ENCODE measurements at places on chromosomes 3 and 15.

DNA sequence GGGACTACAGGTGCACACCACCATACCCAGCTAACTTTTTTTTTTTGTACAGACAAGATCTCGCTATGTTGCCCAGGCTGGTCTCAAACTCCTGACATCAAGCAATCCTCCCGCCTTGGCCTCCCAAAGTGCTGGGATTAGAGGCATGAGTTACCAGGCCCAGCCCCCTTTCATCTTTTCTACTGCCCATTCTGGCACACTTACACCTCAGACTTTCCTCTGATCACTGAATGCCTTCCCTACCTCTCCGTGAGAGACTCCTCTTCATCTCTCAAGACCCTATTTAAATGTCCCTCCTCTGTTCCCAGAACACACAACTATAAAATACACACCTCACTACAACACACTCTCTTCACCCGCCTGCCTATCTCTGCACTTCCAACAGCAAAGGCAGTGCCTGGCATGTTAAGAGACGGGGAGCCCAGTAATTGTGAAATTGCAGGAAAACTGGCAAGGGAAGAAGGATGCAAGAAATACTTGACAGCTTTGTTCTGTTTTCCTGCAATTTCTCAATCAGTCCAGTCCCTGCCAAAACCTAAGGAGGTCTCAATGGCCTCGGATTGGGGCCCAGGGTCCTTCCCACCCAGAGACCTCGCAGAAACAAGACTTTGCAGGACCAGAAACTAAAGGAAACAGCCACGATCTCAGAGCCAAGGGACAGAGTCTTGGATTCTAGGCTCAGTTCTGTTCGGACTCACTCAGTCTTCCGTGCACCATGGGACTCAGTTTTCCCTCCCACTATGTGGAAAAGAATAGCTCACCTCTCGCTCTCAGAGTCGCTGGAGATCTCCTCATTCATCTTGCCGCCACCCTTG lies 849 bp downstream of the RRP9 start:
- peak; percentile 50 for DNase-seq

DNA sequence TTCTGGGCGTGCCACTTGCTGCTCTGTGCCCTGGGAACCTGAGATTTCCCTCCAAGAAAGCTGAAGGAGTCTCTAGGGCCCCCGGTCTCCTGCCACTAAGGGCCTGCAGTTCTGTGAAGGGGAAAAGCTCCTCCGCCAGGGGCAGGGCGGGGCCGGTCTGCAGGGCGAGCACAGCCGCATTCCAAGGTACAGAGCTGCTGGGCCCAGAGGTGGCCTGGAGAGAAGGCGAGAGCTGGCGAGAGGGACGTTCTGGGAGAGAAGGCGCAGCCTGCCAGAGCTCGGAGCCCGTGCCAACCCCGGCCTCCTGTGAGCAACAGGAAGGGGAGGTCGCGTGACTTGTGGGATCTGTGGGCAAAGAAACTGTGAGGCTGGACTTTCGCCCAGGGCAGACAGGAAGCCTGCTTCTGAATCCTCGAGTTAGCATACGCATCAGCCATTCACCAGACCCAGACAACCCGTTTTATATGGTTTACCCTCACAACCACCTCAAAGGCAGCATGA lies 500.4 kb downstream of the SHQ1 start:
- DNase-seq = no peak

GRCh38 chr3:112333381-112334317 lies 693 bp downstream of the CD200 start:
- no peak for DNase-seq

GRCh38 chr15:40061212-40061901 lies 22.4 kb upstream of the SRP14 start:
- no peak for DNase-seq

GRCh38 chr3:99875581-99875928 lies 57.9 kb downstream of the CMSS1 start:
- DNase-seq = no peak

DNA sequence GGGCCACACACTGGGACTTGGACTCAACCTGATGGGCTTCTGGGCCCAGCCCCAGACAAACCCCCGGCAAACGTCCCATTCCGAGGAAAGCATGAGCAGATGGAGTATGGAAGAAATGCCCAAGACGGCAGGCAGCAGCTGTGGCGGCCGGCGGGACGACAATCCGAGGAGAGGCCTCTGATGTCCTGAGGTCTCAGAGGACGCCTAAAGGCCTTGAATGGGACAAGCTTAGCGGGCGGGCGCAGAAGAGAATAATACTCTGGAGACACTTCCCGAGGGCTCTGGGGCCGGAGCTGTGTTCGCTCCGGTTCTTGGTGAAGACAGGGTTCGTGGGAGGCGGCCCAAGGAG lies 482 bp upstream of the OGG1 start:
- DNase-seq = no peak

GRCh38 chr3:11563865-11564185 lies 79.9 kb downstream of the VGLL4 start:
- DNase-seq = no peak

GRCh38 chr3:64586952-64587351 lies 100.8 kb downstream of the ADAMTS9 start:
- no peak for DNase-seq

DNA sequence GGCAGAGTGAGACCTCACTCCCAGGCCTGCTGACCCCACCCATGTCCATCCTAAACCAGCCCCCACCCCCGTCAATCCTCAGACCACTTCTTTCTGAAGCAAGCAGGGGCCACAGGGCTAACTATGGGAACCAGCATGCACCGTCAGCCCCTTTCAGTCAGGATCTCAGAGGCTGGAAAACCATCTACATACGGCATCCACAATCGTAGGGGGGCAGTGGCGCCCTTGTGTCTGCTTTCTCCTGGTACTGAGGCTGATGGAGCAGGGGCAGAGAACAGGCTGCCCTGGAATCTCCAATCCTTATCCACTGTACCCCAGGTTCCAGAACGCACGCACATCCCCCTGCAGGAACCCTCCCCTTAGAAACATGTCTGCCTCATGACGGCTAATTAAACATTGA lies 56.6 kb downstream of the XXYLT1 start:
- no peak for DNase-seq

DNA sequence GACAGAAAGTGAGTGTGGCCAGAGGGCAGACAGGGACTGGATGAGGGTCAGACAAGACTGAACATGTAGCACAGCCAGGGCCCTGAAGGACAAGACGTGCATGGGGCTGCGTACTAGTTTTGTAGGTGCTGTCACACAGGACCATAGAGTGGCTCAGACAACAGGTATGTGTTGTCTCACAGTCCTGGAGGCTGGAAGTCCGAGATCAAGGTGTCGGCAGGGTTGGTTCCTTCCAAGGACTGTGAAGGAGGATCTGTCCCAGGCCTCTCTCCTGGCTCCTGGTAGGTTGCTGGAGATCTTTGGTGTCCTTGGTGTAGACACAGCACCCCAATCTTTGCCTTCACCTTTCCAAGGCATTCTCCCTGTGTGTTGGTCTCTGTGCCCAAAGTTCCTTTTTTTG lies 136.4 kb downstream of the SRGAP3 start:
- DNase-seq = no peak

GRCh38 chr15:40702077-40702476 lies 7.1 kb downstream of the RAD51 start:
- DNase-seq = no peak

DNA sequence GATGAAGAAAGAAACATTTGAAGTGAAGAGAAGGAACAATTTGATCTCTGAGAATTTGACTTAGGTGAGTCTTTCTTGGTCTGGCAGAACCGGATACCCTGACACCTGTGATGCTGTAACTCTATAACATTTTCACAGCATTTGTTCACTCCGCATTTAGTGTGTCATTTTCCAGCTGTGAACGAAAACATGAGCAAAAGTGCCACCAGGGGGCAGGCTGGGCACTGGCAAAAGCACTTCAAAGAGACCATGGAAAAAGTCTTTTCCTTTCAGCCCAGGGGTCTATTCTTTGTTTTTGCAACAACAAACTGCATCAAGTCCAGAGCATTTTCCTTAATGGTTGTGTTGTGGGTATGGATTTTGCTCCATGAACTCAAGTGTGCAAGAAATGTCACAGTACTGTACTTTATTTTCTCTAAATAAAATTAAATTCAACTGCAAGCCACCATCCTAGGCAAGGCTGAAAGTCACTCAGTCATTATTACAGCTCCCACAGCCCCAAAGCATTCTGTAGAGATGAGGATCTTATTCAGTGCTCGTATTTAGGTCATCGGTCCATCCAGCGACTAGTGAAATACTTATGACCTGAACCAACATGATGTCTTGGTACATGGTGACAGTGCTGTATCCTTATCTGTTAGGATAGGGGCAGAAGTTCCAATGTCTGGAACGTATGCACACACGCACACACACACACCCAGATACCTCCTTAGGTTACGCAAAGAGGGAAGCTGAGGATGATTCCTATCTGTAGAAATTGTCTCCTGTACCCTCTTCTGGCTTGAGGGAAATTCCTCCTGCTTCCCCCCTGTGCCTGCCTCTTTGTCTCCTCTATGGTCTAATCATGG lies 125.5 kb downstream of the GADL1 start:
- DNase-seq = peak; percentile 72

GRCh38 chr3:170426240-170426797 lies 7.7 kb downstream of the CLDN11 start:
- no peak for DNase-seq

DNA sequence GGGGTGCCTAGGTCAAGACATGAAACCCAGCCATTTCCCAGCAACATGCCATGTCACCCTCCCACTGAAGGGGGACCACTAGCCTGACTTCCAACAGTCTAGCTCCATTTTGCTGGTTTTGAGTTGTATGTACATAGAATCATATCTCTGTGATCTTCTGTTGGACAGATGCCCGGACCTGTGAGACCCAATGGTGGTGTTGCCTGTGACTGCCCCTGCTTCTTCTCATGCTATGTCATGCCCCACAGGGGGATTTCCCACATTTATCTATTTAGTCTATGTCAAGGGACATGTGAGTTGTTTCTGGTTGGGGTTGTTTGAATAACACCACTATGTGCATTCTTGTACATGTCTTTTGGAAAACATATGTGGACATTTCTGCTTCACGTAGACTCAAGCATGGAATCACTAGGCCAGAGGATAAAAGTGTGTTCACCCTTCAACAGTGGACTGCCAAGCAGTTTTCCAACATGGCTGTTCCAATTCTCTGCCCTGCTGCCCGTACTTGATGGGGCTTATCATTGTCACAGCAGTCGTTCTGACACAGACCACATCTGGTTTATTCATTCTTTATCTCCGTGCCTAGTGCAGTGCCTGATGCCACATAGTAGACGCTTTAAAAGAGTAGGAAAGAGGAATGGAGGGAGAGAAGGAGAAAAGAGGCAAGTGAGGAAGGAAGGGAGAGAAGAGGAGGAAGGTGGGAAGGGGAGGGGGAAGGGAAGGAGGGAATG lies 114.4 kb downstream of the TPRA1 start:
- DNase-seq = no peak
